ENCODE measurements at places on chromosomes 2 and 18.

- peak; percentile 2 for DNase-seq
Observed at GRCh38 chr2:229270551-229271410, at the start of gene PID1. Gene PID1, minus strand, starts transcription at chr2:229271287. Its CDS starts 244 bp downstream, at chr2:229271043.

- no peak for DNase-seq
Observed at GRCh38 chr2:43631618-43632317, 5.3 kb upstream of the PLEKHH2 start.

DNA sequence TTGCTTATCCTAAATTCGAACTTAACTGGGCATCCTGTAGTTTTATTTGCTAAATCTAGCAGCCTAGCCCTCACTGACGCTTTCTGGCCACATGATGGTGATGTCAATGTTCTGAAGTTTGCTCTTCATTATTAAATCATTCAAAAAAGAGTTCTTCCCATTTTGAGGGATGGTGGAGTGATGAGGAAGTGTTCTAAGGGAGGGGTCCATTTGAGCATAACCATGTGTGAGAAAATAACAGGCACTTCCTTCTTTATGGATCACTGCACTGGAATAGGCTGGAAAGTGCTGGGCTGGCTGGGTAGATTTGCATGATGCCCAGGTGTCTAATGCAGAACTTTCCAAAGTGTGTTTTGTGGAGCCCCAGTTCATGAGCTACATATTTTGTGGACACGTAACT is 74.2 kb downstream of the TNFRSF11A start:
- DNase-seq, result peak; percentile 71

DNA sequence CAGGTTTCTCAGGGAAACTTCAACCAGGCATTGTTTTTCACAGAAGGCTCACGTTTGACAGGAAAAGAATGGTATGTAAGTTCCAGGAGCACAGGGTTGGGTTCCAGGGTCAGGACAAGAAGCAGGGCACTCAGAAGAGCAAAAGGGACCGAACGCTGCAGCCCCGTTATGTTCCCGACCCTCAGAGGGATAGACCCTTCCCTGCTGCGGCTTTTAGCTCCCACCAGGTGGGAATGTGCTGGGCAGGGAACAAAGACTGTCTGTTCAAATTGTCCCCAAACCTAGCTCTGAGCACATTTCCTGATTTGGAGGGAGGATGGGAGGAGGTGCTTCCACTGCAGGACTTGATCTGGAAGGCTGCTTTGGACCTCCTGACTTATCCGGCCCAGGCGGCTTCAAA is 130.1 kb downstream of the RAB3GAP1 start:
- DNase-seq, result no peak

DNA sequence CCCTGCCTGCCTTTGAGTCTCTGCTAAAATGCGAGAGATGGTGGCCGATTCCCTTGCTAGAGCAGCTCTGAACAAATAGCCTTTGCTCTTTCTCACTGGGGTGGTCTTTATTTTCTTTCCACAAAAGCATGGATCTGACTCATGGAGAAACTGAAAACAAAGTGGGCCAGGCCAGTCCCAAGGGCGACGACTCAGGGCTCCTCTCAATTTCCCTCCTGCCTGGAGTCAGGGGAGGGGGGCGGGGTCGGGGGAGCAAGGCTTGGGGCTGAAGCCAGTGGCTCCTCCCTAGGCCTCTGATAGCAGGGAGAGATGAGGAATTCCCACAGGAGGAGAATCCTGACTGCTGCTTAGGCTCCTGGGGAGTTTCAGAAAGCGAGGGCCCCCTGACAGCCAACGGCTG is 17.1 kb upstream of the IL1R2 start:
- no peak for DNase-seq

GRCh38 chr2:10360850-10361588 is 58.3 kb downstream of the HPCAL1 start:
- DNase-seq, result no peak

DNA sequence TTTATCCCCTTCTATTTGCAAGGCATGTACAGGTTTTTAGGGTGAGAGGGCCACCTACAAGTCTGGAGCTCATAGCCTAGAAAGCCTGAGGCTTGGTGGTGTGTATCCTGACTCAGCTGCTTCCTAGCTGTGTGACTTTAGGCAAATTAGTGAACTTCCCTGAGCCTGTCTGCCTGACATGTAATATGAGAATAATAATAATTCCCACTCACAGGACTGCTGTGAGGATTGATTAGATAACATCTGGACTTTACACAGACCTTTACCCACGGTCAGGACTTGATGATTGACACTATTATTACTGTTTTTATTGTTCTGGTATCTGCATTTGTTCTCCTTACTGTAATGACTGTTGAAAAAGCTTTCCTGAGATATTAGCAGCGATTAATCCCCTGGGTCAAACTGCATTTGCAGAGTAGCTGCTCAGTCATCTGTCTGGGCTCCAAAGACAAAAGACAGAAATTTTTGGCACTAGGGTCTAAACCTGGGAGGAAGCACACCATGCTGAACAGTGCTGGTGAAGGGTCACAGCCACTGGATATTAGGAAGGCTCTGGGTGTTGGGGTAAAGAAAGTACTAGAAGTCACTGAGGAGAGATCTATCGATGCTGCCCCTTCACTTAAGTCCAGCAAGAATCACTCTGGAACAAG is 276.5 kb upstream of the FN1 start:
- DNase-seq, result no peak

- no peak for DNase-seq
Observed at GRCh38 chr18:68178921-68179320, 536.0 kb downstream of the TMX3 start.

DNA sequence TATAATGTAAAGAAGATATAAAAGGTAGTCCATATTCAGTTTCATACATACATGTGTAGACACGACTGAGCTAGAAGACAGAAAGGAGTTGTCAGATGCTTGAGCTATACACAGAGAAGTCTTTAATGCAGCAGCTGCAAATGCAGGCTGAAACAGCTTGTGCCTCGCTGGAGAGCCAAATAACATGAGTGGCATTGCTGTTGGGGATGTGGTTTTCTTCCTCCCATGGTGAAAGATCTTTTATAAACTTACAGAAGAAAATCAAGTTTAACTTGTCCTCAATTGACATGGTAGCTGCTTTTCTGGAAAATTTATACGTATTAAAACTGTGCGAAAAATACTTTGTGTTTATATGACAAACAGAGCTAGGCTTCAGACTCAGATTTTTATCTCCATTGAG is 16.4 kb upstream of the IL1R1 start:
- DNase-seq, result no peak

DNA sequence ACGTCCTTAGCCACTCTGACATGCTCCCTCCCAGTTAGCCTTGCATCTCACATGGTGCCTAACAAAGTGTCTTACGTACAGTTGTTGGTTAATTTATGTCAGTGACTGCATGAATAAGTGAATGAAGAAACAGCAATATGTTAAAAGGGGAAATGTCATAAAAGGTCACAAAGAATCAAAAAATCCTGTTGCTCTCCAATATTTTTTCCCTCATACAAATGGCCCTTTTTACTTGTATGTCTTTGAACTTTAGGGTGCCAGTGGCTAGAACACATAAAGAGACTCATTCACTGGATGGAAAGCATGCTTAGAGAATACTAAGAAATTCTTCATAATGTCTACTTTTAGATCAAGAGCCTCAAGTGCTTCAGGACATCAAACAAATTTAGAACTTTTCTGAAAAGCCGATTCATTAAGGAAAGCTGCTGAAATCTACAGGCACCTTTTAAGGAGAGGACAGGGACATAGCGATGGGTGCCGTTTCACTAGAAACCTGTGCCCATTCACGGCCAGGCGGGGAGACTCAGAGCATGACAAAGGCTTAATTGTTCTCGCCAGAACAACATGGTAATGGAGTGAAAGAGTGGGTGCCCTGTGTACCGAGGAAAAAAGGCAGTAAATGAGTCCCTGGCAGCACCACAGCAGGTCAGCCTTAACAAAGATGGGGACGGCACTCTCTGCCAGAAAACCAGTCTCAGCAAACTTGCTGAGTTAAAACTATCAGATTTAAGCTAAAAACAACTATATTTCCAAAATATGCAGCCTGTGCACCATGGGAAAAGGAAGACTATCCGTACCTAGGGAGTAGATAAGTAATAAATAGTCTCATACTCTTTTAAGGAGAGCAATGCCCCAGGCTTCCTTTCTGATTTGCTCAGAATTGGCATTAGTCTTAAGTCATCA is 71.6 kb upstream of the SPTBN1 start:
- DNase-seq, result peak; percentile 35

GRCh38 chr2:62474176-62474575 is 31.8 kb downstream of the TMEM17 start:
- no peak for DNase-seq

DNA sequence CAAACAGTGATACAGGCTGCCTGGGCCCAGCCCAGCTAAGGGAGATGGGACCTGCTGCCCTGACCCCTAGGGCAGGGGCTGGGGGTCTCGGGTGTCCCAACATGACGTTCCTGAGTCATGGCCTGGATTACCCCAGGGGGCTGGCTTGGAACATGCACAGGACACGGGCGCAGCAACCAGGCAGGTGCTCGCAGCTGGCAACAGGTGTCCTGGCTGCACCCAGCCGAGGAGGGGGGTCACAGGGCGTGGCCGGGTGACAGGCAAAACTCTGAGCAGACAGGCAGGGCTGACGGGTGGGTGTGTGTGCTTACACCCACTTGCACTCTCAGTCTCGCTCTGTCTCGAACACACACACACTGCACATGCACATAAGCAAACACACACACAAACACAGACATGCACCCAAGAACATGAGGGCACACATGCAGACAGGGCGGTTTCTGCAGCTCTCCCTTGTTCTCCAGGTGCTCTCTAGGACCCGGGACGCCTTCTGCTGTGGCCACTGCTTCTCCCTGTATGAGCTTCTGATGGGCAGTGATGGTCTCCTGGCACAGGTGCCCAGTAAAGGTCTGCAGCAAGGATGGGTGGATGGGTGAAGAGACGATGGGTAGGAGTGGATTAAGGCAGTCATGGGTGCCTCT is 33.7 kb upstream of the TAF1B start:
- DNase-seq, result peak; percentile 32

GRCh38 chr2:226190479-226191252 is 609.0 kb downstream of the IRS1 start:
- DNase-seq, result peak; percentile 61

DNA sequence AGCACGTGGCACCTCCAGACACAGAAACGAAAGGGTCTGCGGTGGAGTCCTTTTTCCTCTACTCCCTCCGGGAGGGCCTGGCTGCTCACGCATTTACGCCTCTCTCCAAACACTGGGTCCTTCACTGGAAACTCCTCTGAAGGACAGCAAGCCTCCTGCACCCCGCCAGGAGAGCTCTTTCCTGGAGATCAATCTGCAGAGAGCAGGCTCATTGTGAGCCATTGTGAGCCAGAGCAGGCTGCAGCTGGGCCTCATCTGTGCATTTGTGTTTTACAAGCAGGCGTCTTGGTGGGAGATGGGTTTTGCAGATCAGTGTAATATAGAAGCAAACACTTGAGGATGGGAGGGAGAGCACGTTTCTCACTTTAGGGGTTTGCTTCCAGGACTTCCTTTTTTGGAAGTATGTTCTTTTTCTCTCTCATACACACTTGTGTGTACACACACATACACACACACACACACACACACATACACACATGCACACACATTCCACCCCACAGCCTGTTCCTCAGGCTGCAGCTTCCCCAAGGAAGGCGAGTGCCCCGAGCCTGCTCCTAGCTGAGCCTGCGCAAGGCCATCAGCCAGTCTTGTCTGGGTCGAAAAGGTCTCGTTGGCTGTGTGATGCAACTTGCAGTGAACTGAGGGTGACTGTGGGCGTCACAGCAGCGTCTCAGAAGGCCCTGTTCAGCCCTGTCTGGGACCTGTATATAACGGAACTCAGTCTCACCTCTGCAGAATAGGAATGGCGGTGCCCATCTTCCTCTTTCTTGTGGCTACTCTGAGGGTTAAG is 163.5 kb downstream of the GLI2 start:
- DNase-seq, result peak; percentile 35

GRCh38 chr2:205930209-205930608 is 155.8 kb downstream of the INO80D start:
- no peak for DNase-seq

- DNase-seq, result no peak
Observed at GRCh38 chr2:164478205-164478604, 143.1 kb downstream of the GRB14 start.

DNA sequence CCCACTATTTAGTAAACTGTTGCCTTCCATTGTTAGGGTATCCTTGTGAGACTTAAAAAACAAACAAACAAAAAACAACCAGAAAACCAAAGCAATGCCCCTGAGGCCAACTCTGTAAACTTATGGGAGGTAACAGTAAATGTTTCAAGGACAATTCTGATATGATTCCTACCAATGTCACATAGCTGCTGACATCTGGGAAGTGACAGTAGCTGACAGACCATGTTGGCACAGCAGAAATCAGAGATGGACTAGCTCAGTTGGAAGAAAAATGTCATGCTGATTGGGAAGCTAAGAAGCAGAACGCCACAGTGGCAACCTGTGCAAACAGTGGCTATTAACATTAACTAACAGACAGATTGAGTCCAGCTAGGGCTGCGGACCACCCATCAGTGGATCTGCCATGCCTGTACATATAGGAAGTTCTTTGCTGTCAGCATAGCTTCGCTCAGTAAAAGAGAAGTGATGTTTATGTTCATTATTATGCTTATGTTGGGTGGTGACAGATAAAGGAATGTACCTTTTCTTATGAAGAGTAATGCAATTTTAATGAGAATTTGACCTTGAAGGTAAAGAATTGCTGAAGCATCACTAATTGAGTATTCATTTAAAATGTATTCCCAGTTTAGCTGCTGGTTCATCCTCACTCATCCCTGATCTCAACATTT is 180.6 kb downstream of the PARD3B start:
- no peak for DNase-seq
